Epithelial cell of prostate (primary cell): ENCODE measurements at places on chromosomes 3 and 15.

DNA sequence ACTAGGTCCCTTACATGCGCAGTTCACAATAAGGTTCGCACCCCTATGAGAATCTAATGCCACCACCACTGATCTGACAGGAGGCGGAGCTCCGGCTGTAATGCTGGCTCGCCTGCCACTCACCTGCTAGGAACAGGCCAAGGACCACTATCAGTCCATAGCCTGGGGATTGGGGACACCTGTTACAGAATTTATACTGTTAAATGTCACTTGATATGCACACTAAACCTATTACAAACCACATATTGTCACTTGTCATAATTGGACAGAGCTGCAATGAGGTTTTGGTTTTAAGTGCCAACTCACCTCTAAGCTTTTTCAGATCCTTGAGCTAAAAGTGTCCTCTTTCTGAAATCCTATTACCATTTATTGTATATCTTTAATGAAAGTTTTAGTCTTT is 507.9 kb upstream of the TPRG1 start:
- DNase-seq = no peak

DNA sequence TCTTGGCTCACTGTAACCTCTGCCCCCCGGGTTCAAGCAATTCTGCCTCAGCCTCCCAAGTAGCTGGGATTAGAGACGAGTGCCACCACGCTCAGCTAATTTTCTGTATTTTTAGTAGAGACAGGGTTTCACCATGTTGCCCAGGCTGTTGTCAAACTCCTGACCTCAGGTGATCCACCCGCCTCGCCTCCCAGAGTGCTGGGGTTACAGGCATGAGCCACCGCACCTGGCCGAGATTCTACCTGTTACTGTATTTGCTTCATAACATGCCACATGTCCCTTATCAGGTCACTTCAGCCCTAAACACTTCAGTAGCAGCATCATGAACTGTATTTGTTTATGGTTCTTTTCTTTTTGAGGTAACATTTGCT is 7.5 kb upstream of the LCTL start:
- no peak for DNase-seq

DNA sequence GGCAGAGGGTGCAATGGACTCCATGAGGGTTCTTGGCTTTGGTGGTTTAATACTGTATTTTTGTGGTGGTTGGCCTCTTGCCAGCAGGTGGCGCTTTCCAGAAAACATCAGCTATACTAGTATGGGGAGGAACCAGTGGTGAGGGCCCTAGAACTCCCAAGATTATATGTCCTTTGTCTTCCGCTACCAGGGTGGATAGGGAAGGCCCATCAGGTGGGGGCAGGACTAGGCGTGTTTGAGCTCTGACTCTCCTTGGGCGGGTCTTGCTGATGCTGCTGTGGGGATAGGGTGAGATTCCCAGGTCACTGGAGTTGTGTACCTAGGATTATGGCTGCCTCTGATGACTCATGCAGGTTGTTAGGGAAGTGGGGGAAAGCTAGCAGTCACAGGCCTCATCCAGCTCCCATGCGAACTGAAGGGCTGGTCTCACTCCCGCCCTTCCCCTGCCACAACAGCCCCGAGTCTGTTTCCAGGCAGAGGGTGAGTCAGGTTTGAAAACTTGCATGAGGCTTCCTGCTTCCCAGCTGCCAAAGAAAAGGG is 357.7 kb downstream of the OTOL1 start:
- peak; percentile 93 for DNase-seq

DNA sequence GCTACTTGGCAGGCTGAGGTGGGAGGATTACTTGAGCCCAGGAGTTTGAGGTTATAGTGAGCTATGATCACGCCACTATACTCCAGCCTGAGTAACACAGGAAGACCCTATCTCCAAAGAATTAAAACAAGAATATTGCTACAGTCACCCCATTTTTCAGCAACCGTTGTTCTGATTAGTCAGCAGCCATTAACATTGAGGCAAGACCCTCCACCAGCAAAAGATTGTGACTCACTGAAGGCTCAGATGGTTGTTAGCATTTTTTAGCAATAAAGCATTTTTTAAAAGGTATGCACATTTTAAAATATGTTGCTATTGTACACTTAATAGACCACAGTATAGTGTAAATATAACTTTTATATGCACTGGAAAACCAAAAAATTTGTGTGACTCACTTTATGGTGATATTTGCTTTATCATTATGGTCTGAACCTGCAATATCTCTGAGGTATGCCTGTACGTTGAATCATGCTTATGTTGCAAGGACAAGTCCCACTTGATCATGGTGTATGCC is 492.6 kb downstream of the SQOR start:
- peak; percentile 16 for DNase-seq

GRCh38 chr15:89751748-89752147 is 699 bp upstream of the MESP1 start:
- no peak for DNase-seq

GRCh38 chr3:52036829-52037228 is 19.5 kb downstream of the DUSP7 start:
- DNase-seq = no peak

- DNase-seq = no peak
Measured at GRCh38 chr3:168094580-168094876, 1.2 kb downstream of the GOLIM4 start.

- no peak for DNase-seq
Measured at GRCh38 chr15:93585012-93585411, 496.0 kb upstream of the RGMA start.

DNA sequence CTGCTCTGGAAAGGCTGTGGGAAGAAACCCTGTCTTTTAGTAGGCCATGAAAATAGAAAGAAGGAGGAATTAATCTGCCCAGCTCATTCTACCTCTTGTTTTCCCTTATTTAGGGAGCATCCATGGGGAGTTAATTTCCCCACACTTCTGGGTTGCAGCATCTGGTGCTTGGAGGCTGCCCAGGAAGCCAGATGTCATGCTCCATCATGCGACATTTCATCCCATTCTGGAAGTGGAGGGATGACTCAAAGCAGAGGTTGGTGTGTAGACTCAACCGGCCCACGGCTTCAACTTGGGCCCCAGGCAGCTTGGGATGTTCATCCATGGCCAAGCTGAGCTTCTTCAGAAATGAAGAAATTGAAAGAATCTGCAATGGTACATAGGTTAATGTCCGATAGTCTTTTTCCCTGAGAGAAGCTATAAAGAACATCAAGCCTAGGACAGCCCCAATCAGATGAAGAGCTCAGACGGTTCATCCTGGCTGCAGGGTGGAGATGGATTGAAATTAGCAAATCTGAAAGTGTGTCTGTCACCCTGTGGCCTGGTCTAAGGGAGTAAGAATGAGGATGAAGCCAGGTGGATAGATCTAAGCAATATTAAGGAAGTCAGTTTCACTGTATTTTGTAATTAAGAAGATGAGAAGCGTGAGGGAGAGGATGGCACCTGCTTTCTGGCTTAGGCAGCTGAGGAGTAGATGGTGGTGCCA is 24.5 kb upstream of the PROK2 start:
- DNase-seq = no peak

- no peak for DNase-seq
Measured at GRCh38 chr3:123105201-123106189, 38.7 kb downstream of the PDIA5 start.

GRCh38 chr3:56962206-56962605 is 98.3 kb upstream of the SPATA12 start:
- DNase-seq = no peak

DNA sequence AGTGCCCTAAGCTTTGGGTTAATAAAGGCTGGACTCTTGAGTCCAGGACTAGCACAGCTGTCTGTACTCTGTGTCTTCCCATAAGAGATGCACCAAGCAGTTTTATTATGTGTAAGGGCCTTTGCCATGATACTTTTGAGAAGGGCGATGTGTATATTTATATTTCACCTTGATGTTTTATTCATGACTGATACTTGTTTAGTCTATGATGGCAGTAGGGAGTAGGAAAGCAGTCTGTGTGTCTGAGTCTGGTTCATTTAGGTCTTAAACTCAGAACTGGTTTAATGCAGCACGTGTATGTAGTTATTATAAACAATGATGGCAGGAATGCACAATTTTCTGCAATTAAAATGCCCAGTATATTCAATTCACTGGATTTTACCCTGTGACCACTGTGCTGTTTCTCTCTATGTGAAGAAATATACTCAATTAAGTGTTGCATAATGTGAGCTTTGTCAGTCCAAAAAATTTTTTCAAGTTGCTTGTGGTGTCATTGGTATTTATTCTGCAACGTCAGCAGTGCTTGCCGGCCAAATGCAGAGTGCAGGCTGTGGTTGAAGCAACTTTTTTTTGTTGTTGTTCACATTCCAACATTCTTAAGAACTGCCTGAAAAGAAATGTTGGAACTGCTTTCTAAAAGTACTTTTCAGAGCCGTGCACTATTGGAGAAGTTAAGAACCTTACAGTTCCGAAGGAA is 423.7 kb upstream of the SEMA6D start:
- DNase-seq = no peak

GRCh38 chr15:65757256-65757655 is 34.8 kb downstream of the DENND4A start:
- DNase-seq = no peak

DNA sequence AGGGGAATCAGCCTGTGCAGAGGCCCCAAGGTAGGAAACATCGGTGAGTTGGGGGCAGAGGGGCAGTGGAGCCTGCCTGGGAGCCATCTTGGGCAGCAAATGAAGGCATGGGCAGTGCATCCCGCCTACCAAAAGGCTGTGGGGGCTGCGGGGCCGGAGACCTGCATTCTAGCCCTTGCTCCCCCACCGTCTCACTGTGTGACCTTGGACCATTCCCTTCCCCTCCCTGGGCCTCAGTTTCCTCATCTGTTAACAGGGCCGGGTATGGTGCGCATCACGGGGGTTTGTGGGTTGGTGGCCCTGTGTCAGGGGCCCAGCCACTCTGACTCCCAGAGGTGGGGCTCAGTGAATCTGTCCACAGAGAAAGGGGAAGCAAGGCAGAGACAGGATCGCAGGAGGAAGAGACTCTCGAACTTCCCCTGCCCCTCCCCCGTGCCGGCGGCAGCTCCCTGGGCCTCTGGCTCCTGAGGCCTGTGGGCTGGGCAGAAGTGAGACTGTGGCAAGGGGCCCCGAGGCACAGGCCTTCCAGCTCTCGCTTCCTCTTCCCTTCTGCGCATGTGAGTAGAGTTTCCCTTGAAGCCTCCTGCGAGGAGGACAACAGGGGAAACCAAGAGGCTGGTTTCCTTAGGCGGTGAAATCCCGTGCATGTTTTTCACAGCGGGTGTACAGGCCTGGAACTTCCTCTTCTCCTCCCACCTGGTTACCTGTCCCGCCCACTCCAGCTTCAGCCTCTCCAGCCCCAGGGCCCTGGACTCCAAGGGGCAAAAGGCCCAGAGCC is 42.9 kb downstream of the IDH2 start:
- DNase-seq = no peak
